AG04449 (cell line): ENCODE measurements at places on chromosomes 1 and 21.

- DNase-seq, result no peak
Measured at GRCh38 chr1:112464501-112464900, 44.3 kb upstream of the WNT2B start.

- no peak for DNase-seq
Measured at GRCh38 chr1:145926686-145927062, 610 bp downstream of the RBM8A start.

DNA sequence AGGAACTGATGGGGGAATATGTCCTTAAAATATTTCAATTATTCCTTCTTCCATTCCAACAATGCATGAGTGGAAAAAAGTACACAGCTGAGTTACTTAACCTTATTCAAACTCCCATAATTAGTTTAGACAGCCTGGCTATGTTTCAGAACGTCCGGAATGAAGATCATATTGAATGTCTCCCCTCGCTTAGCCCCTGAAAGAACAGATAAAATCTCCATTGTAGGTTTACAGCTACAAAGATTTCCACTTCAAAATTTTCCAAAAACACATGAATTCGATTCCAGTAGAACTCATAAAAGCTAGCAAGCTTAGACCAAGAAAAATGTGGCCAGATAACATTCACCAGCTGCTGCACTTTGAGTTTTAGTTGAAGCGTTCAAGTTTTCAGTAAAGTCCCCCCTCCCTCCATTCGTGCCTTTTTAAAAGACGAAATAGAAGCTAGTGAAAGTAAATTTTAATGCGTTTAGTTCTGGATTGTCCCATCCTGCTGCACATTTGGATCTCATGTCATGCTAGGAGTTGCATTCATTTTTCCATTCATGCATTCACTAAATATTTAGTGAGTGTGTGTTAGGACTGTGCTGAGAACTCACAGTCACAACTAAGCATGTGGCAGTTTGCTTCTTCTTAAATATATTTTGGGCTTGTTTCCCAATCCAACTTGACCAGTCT, 29.4 kb upstream of the SSX2IP start:
- DNase-seq, result no peak

DNA sequence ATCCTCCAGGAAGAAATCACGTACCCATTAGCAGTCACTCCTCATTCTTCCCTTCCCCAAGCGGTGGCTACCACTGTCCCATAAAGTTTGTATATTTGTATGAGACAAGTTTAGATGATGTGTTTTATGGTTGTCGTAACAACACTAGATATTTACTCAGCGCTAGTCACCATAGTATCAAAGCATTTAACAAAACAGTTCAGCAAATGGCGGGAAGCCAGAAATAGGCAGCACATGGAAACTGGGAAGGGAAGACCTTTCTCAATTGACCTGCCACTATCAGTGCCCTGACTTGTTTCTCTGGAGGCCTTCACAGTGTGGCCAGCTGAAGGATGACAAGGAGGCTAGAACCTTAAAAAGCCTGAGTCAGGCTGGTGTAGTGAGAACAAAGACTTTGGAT, 31.1 kb downstream of the CNST start:
- peak; percentile 34 for DNase-seq

DNA sequence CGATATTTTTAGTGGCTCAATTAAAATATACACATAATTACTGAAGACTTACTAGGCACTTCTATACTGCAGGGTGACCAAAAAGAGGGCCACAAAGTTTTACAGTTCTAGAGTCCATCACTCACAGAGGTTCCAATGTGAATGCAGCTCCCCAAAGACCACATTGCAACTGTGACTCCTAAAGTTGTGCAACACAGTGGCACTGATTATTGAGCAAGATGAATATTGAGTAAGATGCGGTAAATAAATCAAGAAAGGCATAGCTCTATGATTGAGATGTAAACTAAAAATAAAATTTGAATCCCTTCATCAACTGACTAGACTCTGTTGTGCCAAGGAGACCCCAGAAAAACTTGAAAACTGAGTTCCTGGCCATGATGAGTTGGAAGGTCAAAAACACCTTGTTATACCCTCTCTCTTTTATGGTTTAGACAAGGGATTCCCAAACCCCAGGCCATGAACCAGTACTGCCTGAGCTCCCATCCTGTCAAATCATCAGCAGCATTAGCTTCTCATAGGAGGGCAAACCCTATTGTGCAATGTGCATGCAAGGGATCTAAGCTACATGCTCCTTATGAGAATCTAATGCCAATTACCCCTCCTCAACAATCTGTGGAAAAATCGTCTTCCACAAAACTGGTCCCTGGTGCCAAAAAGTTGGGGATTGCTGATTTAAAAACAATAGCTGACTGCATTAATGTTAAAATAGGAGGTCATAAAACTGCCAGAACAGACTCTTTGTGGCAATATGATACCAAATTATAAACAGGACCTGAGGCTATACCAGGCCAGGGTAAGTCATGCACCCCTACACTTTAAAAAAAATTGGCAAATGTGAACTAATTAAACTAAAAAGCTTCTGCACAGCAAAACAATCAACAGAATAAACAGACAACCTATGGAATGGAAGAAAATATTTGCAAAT, 94.3 kb downstream of the ADGRL4 start:
- DNase-seq, result no peak
